ENCODE measurements at places on chromosomes 2 and 18. TPM values are rescaled to one million over a fixed set of nuclear protein-coding genes. Genes with fewer than 3 reads are reported as not detected.

DNA sequence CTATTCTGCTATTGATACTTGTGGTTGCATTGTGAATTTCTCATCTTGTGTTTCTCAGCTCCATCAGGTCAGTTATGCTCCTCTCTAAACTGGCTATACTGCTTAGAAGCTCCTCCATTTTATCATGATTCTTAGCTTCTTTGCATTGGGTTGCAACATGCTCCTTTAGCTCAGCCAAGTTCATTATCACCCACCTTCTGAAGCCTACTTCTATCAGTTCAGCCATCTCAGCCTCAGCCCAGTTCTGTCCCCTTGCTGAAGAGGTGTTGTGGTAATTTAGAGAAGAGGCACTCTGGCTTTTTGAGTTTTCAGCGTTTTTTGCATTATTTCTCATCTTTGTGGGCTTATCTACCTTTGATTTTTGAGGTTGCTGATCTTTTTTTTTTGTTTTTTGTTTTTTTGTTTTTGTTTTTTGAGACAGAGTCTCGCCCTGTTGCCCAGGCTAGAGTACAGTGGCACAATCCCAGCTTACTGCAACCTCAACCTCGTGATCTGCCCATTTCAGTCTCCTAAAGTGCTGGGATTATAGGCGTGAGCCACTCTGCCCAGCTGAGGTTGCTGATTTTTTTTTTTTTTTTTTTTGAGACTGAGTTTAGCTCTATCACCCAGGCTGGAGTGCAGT, 36.0 kb downstream of the ANKRD12 start:
- no peaks in the 10 kb centered on the region for H3K36me3 ChIP-seq
- no peak overlapping the region for H3K27ac ChIP-seq
- DNase-seq = no peak
- H3K4me1 ChIP-seq = peaks cover 2% of the 10 kb centered on the region

The PDCL3 gene
- 17.8 TPM for total RNA-seq

DNA sequence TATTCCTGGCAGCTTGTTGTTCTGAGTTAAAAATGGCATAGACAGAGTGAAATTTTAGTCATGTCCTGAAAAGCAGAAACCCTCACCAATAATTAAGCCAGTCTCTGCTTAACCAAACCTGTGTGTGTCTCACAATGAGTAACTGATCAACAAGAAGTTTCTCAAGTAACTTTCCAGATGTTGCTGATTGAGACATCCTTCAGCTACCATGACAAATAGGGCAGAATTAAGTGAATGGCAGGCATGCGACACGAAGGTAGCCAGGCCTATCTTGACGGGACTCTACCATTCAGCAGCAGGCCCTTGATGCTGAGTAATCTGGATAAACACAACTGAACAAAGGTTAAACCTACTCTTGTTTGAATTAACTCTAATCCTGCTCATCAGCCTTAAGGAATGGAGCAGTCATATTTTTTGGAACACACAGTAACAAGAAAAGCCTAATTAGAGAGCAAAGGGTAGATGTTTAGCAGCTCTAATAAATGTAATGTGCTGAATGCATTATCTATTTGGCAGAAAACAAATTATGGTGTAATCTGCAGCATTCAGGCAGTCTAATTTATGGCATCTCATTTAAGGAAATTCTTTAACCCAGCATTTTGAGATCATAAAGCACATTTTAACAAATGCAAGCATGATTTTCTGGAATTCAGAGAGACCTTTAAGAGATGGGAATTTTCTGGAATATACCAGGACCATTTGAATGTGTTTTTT, 159.5 kb upstream of the EPHA4 start:
- H3K27me3 ChIP-seq = no peaks in the 10 kb centered on the region
- no peaks in the 10 kb centered on the region for H3K4me1 ChIP-seq
- H3K27ac ChIP-seq = no peak overlapping the region
- DNase-seq = no peak
- no peaks in the 10 kb centered on the region for H3K36me3 ChIP-seq

The AGBL5 gene
- 12.4 TPM for total RNA-seq

The KIF1A gene
- 7.3 TPM for total RNA-seq

DNA sequence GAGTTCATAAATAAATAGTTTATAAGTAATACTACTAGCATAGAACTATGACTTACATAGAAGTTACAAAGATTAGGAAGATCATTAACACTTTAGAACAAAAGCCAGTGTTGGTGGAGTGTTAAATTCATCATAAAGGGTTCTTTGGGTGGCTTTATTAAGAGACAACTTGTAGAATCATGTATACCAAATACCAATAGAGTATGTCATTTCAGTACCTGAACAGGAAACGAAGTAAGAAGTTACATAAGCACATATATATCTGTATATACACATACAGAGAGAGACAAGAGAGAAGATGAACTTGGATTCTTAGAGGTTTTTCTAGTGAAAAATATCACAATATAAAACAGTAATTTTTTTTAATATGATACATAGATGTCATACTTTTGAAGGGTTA, 82.5 kb upstream of the OTX1 start:
- no peaks in the 10 kb centered on the region for H3K27me3 ChIP-seq
- DNase-seq = no peak
- no peak overlapping the region for H3K27ac ChIP-seq
- no peaks in the 10 kb centered on the region for H3K36me3 ChIP-seq
- no peaks in the 10 kb centered on the region for H3K4me1 ChIP-seq
- no peak overlapping the region for H3K4me3 ChIP-seq

- no peaks in the 10 kb centered on the region for H3K36me3 ChIP-seq
- H3K4me3 ChIP-seq = no peak overlapping the region
- no peak overlapping the region for H3K27ac ChIP-seq
- no peak for DNase-seq
These were observed 61.8 kb upstream of the SLC66A3 start for GRCh38 chr2:11093467-11093866.

DNA sequence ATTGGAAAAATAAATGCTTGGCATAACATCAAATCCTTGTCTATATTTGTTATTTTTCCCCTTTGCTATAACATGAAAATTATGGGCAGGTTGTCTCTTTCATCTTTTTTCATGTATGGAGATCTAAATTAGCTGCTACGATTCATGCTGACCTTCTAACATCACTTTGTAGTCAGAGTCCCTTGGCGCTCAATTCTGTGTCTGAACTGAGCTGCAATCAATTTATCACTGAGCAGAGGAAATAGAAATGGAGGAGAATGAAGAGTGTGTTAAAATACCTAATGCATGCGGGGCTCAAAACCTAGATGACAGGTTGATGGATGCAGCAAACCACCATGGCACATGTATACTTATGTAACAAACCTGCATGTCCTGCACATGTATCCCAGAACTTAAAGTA, 168.9 kb downstream of the CDH7 start:
- H3K27ac ChIP-seq = no peak overlapping the region
- no peaks in the 10 kb centered on the region for H3K36me3 ChIP-seq
- H3K4me1 ChIP-seq = no peaks in the 10 kb centered on the region
- DNase-seq = no peak
- H3K4me3 ChIP-seq = no peak overlapping the region

Data from muscle of leg (tissue), 16 donors.